Amygdala (tissue), 56 donors: ENCODE measurements at places on chromosomes 3 and 15.

GRCh38 chr15:80744415-80744814 is 34.8 kb upstream of the CEMIP start:
- DNase-seq, result no peak

DNA sequence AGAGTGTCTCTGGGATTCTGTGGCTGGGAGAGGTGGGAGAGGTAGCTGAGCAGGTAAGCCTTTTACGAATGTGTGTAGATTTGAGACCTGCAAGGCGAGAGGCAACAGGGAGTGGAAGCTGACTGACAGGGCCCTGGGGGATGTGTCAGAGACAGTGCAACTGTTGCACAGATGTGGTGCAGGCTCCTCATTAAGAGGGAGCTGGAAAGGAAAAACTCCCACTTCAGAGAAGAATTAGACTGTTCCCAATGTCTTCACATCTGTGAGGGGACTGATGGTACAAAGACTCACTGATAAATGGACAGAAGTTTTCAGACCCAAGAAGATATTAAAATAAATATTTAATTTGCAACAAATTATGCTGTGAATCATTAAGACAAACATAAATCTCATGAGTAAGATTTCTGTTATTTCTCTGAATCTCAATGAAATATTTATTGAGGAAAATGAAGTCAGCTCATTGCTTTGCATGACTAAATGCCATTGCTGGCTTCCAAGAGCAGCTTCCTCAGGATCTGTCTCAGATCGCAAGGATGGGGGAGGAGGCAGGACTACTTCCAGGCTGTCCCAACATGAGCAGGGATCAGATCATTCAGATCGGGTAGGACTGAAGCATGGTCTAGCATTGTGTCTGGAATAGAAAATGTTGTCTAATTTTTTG is 127.3 kb upstream of the ROPN1 start:
- DNase-seq, result no peak

DNA sequence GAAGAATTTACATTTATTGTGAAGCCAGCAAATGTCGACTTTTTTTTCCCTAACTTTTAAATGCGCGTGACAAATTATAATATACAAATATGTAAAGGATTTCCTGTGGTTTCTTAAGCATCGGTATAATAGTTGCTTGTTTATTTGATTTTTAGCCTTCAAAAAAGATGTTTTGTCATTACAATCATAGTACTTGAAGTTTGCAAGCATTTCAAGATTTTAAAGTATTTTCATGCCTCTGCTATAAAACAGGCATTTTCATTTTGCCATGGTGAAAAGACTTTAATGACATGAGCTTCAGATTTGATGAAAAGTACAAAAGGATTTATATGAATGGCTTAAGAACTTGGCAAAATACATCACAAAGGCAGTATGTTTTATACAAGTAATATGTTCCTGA is 9.4 kb upstream of the P2RY12 start:
- no peak for DNase-seq

DNA sequence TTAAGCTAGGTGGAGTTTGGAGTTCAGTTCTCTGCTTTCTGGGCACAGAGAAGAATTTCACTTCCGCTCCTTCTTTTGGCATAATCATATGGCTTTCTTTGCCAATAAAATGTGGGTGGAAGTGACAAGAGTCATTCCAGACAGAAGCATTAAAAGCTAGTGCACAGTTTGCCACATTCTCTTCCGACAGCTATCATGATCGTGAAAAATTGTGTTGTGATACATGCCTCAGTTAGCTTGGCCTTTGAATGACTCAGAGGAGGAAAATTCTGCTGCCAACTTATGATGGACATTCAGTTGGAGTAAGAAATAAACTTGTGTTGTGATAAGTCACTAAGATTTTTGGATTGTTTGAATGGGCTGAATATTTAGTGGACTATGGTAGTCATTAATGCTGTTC is 291.7 kb upstream of the SATB1 start:
- no peak for DNase-seq
